T-helper 1 cell (primary cell): ENCODE measurements at places on chromosomes 13 and 19.

- no peak for DNase-seq
Measured at GRCh38 chr13:73731564-73731963, 402.6 kb downstream of the KLF12 start.

DNA sequence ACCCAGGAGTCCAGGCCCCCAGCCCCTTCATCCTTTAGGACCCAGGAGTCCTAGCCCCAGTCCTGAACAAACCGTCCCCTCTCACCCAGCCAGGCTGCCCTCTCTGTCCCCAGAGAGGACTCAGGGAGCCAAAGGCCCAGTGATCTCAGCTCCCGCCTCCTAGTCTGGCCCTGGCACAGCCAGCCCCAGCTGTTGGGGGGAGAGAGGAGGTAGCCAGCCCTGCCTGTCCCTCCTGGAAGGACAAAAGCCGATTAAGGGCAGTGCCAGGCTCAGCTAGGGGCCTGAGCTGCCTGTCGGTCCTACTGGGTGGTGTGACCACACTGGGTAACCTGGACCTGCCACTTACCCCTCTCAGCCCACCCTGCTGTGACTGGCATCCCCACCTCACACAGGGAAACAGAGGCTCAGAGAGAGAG is 14.5 kb downstream of the LIPE start:
- no peak for DNase-seq

GRCh38 chr19:58380037-58380661 is 681 bp downstream of the ZNF837 start:
- no peak for DNase-seq

- DNase-seq, result no peak
Measured at GRCh38 chr13:50484472-50485113, 358.9 kb downstream of the DLEU7 start.

DNA sequence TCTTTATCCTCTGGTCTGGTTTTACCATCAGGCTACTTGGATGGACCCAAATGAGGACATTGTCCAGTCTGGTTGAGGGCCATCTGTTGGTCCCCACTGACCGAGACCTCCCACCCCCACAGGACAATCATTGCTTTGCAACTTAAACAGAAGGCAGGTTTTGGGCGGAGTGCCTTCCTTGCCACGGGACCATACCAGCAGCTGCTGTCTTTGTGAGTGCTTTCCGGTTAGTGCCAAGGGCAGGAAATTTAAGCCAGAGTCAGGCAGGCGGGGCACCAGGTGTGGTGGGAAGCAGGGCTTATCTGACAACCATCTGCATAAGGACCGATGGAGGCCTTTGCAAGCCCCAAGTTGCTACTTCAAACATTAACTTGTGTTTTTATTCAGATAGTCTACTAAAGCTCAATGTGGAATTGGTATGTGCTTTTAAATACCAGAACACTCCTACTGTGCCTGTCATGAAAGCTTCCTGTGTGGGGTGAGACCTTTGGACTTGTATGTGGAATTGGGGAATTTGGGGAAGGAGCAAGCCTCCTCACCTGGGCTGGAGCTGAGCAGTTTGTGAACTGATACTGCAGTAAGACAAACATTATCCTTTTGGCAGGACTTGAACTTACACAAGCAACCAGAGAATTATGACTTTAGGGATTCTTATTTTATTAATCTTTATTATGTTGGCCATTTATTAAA is 39.3 kb upstream of the UBE2L5 start:
- DNase-seq, result no peak

GRCh38 chr13:44169018-44169911 is 204.4 kb upstream of the SERP2 start:
- DNase-seq, result no peak

DNA sequence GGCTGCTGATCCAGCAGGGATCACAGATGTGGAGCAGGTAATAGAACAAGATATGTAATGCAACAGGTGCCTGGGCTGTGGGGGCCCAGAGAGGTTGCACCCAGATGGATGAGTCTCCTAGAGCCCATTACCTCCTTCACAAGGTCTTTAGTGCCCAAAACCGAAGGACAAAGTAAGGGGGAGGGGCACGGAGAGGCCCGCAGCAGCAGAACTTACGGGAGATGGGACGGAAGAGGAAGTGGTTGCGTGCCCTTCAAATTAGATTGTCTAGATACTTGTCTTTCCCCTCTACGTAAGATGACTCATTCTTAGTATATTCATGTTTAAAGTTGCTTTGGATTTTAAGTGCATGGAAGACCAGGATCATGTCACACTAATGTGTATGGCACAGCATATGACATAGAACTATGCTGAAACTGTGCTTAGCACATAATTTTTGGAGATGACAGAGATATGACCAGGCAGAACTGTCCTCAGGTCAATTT is 5.7 kb upstream of the MRPS31 start:
- peak; percentile 94 for DNase-seq
